ENCODE measurements at places on chromosomes 4 and X. TPM values are rescaled to one million over a fixed set of nuclear protein-coding genes. Genes with fewer than 3 reads are reported as not detected.
A peak's percentile ranks its signal among the peaks of the same experiment; 100 is the strongest.

GRCh38 chrX:55867181-55867651 is 149.7 kb downstream of the RRAGB start:
- DNase-seq = no peak

GRCh38 chrX:115650449-115650848 is 89.5 kb downstream of the PLS3 start:
- no peak for DNase-seq

- DNase-seq = no peak
Measured at GRCh38 chr4:76459291-76459723, 24.3 kb downstream of the SHROOM3 start.

DNA sequence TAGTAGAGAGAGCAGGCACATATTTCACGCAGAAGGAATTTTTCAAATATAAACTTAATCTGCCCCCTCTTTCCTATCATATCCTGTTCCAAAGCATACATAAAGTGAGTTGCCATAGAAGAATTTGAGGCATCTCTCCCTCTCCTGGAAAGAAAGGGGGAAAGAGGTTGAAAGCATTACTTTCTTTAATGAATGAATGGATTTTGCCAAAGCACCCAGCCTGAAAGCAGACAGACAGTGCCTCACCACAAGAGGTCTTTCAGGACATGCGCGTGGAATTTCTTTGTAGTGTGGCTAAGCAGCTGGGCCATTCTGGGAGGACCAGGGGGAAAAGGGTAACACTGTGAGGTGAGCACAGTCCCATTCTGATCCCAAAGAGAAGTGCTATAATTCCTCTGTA is 651.4 kb downstream of the IQCM start:
- no peak for DNase-seq

DNA sequence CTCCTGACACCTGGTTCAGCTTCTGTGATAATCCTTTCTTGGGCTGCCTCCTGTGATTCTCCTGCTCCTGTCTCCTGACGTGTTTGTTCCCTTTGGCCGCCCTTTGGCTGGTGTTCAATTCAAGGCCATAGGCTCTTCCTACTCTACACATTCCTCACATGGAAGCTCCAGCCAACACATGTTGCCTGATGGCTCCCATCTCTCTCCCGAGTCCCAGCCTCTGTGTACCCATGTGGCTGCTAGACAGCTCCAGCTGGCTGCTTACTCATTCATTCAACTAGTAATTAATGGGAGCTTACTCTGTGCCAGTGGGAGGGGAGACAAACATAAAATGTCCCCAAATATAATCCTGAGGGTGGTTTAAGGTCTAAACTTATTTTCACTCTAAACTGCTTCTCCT is 9.2 kb upstream of the MED28 start:
- no peak for DNase-seq

- DNase-seq = no peak
Measured at GRCh38 chrX:108018656-108019381, 26.0 kb upstream of the VSIG1 start.

GRCh38 chrX:112642349-112642748 is 37.4 kb downstream of the LHFPL1 start:
- peak; percentile 42 for DNase-seq

DNA sequence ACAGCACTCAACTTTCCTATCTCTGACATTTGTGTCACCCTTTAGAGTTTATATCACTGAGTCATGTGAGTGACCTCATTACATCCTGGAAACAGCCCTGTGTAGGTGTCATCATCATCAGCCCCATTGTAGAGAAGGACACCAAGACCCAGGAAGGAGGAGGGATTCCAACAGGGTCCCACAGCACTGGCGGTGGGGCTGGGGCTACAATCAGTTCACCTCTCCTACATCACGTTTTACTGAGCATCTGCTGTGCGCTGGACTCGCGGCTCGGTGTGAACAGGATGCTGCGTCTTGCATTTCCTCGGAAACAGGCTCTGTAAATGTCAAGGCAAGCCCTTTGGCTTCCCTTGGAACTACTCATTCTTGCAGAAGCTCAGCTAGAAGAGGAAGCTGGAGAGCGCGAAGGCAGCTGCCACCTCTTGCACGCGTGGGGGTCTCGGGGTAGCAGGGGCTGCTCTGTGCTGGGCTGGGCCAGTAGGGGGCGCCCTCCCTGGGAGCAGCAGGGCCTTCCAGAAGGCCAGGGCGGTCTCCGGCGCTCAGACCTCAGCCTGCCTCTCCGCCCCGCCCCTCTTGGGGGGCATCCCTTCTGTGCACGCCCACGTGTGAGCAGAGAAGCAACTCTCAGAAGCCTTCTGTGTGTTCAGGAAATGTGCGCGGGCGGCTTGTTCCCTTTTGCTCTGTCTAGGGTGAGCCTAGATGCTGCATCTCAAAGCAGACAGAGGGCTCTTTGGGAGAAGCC is 29.0 kb downstream of the REELD1 start:
- DNase-seq = no peak

DNA sequence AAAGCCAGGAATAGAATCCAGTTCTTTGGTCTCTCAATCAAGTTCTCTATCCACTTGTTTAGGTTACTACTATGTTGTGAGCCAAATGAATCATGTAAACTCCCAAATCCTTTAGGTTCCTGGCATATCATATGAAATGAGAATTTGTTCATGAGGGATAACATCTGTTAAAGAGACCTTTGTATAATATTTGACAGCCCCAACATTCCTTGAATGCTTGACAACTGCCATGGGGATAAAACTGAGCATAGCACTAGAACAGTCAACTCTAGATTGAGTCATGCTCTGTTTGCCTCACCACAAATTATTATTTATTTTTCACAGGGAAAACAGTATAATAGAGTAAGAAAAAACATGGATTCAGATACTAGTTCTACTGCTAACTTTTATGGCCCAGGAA is 93.3 kb downstream of the NAA11 start:
- no peak for DNase-seq

- DNase-seq = no peak
Measured at GRCh38 chr4:110487873-110488272, 11.9 kb downstream of the ENPEP start.

The SHROOM2 gene
- 13.1 TPM for total RNA-seq

The CYLC1 gene
- not detected for total RNA-seq

The TMEM47 gene
- total RNA-seq = 27.5 TPM

The TMSB15A gene
- total RNA-seq = not detected

The MUC7 gene
- not detected for total RNA-seq

The TMEM271 gene
- total RNA-seq = not detected

The GYPE gene
- 0.43 TPM for total RNA-seq

Data from mucosa of gallbladder (tissue), 1 donor.